Large intestine (tissue), 12 donors: ENCODE measurements at places on chromosomes 4 and X. TPM values are rescaled to one million over a fixed set of nuclear protein-coding genes. Genes with fewer than 3 reads are reported as not detected.

DIPK2B gene
- 6.3 TPM for polyA plus RNA-seq

SAGE1 gene
- not detected for polyA plus RNA-seq

S100G gene
- polyA plus RNA-seq, result 18.2 TPM

GPM6B gene
- 11.5 TPM for polyA plus RNA-seq

XK gene
- 12.3 TPM for polyA plus RNA-seq

PABPC5 gene
- polyA plus RNA-seq, result 1.9 TPM

MUC7 gene
- not detected for polyA plus RNA-seq

GUCY1A1 gene
- polyA plus RNA-seq, result 25.3 TPM

IGFBP7 gene
- 90.4 TPM for polyA plus RNA-seq

IL3RA gene
- polyA plus RNA-seq, result 5.4 TPM

STIM2 gene
- 30.9 TPM for polyA plus RNA-seq

GRCh38 chr4:174260099-174260498 lies 23.4 kb downstream of the FBXO8 start:
- no peaks in the 10 kb centered on the region for H3K4me1 ChIP-seq
- H3K27me3 ChIP-seq, result no peaks in the 10 kb centered on the region
- peak overlapping the region; percentile 23 for H3K4me3 ChIP-seq
- peak; percentile 72 for DNase-seq
- peaks cover 10% of the 10 kb centered on the region for H3K36me3 ChIP-seq

- DNase-seq, result no peak
- no peak overlapping the region for H3K27ac ChIP-seq
- H3K4me1 ChIP-seq, result no peaks in the 10 kb centered on the region
Observed at GRCh38 chrX:20973038-20973437, 401.2 kb upstream of the CNKSR2 start.

- H3K27me3 ChIP-seq, result no peaks in the 10 kb centered on the region
- no peak overlapping the region for H3K4me3 ChIP-seq
- no peak overlapping the region for H3K27ac ChIP-seq
- H3K4me1 ChIP-seq, result no peaks in the 10 kb centered on the region
- H3K36me3 ChIP-seq, result peaks cover 37% of the 10 kb centered on the region
- DNase-seq, result no peak
Observed at GRCh38 chr4:81455897-81456296, 15.8 kb downstream of the RASGEF1B start.

DNA sequence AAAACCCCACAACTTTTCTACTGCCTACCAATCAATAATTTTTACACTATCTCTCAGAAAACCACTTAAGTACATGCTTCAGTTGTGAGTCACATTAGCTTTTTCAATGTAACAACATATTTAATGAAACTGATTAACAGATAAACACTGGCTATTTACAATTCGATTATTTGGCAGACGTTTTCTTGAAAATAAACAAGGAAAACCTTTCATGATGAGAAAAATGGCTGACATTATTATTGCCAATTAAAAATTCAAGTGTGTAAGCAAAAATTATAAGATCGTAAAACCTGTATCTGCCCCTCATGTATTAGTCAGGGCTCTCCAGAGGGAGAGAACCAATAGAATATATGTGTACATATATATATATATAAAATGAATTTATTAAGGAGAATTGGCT lies 1555.5 kb upstream of the IGFBP7 start:
- no peak overlapping the region for H3K27ac ChIP-seq
- DNase-seq, result no peak
- H3K36me3 ChIP-seq, result no peaks in the 10 kb centered on the region
- no peak overlapping the region for H3K4me3 ChIP-seq

GRCh38 chr4:144450526-144450925 lies 195.4 kb upstream of the HHIP start:
- no peaks in the 10 kb centered on the region for H3K4me1 ChIP-seq
- H3K27ac ChIP-seq, result no peak overlapping the region
- H3K36me3 ChIP-seq, result no peaks in the 10 kb centered on the region
- no peak overlapping the region for H3K4me3 ChIP-seq
- no peaks in the 10 kb centered on the region for H3K27me3 ChIP-seq

- no peak overlapping the region for H3K4me3 ChIP-seq
- peak overlapping the region; percentile 69 for H3K27ac ChIP-seq
- H3K27me3 ChIP-seq, result no peaks in the 10 kb centered on the region
- H3K36me3 ChIP-seq, result no peaks in the 10 kb centered on the region
Observed at GRCh38 chr4:93842601-93843252, 14.2 kb downstream of the ATOH1 start.

GRCh38 chrX:16215660-16216059 lies 48.4 kb downstream of the MAGEB17 start:
- no peaks in the 10 kb centered on the region for H3K4me1 ChIP-seq
- no peaks in the 10 kb centered on the region for H3K36me3 ChIP-seq
- no peak overlapping the region for H3K4me3 ChIP-seq
- no peaks in the 10 kb centered on the region for H3K27me3 ChIP-seq
- no peak overlapping the region for H3K27ac ChIP-seq

DNA sequence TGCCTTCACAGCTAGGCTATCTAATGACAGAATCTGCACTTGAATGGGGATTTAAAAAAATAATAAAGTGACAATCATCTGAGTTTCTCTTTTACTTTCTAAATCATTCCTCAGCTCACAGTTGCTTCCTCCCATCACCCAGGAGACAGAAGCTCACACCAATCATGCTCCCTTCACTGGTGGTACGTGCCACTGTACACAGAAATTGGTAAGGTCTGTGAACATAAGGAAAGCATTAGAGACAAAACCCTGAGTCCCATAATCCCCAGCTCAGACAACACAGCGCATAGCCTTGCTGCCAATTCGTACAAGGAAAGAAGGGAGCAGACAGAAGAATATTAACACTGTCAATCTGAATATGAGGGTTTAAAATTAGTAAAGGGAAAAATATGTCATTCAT lies 133.1 kb downstream of the IDS start:
- no peak overlapping the region for H3K27ac ChIP-seq
- no peak overlapping the region for H3K4me3 ChIP-seq
- no peaks in the 10 kb centered on the region for H3K4me1 ChIP-seq
- no peaks in the 10 kb centered on the region for H3K27me3 ChIP-seq
- no peak for DNase-seq

GRCh38 chrX:19544693-19545305 lies 29.5 kb upstream of the MAP3K15 start:
- peak; percentile 34 for DNase-seq
- H3K36me3 ChIP-seq, result no peaks in the 10 kb centered on the region
- no peaks in the 10 kb centered on the region for H3K27me3 ChIP-seq
- H3K4me3 ChIP-seq, result no peak overlapping the region
- no peaks in the 10 kb centered on the region for H3K4me1 ChIP-seq

DNA sequence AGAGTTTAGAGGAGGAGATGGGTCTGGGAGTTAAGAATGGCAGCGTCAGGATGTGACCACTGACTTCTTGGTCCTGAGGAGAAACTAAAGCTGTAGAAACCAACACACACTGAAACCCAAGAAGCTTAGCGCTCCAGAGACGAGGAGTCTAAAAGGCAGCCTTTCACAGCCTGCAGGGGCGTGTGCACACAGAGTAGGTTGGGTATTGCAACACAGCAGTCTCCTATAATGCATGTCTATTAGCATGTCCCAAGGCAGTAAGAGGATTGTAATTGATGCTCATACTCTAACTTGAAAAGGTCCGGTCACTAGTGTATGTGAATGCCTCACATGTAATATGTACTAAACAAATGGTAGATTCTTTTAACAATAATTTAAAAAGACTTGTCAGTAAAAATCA lies 57.4 kb downstream of the PTTG2 start:
- peaks cover 9% of the 10 kb centered on the region for H3K4me1 ChIP-seq
- no peak overlapping the region for H3K4me3 ChIP-seq
- peaks cover 40% of the 10 kb centered on the region for H3K36me3 ChIP-seq
- no peaks in the 10 kb centered on the region for H3K27me3 ChIP-seq
- DNase-seq, result no peak
- H3K27ac ChIP-seq, result peak overlapping the region; percentile 19

DNA sequence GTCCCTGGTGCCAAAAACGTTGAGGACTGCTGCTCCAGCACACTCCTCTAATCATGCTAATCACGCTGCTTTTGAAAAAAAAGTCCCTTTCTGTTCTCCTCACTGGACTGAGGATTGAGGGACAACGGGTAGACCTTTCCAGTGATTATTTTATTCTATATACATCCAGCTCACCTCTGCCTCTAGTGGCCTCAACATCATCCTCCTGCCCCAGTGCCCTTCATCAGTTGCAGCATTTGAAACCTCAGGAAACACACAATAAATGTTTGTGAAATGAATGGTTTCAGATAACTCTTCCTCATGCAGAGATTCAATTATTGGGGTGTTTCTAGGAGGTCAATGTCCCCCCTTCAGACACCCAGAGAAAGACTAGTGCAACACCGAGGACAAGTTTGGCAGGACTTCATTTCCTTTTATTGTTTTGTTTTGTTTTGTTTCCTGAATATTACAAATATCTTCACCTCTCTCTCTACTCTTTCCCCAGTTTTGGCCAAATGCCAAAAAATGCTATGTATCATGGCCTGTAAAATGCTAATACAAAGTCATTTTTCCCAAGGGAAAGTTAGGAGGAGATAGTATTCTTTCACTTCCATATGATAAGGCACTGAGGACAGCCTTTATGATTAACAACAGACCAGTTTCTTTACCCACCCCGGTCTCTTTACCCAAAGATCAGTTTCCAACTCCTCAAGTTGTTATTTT lies 460.1 kb upstream of the SLIT2 start:
- H3K36me3 ChIP-seq, result no peaks in the 10 kb centered on the region
- H3K27me3 ChIP-seq, result no peaks in the 10 kb centered on the region
- DNase-seq, result no peak

GRCh38 chrX:112662559-112663427 lies 16.9 kb downstream of the LHFPL1 start:
- H3K27ac ChIP-seq, result no peak overlapping the region
- DNase-seq, result no peak
- no peaks in the 10 kb centered on the region for H3K27me3 ChIP-seq
- H3K4me1 ChIP-seq, result no peaks in the 10 kb centered on the region

- H3K4me1 ChIP-seq, result no peaks in the 10 kb centered on the region
- DNase-seq, result no peak
Observed at GRCh38 chrX:7170898-7171297, 22.9 kb upstream of the PUDP start.

GRCh38 chrX:115952417-115953092 lies 218.0 kb upstream of the AGTR2 start:
- H3K36me3 ChIP-seq, result no peaks in the 10 kb centered on the region
- H3K27me3 ChIP-seq, result no peaks in the 10 kb centered on the region
- DNase-seq, result no peak
- no peak overlapping the region for H3K4me3 ChIP-seq

DNA sequence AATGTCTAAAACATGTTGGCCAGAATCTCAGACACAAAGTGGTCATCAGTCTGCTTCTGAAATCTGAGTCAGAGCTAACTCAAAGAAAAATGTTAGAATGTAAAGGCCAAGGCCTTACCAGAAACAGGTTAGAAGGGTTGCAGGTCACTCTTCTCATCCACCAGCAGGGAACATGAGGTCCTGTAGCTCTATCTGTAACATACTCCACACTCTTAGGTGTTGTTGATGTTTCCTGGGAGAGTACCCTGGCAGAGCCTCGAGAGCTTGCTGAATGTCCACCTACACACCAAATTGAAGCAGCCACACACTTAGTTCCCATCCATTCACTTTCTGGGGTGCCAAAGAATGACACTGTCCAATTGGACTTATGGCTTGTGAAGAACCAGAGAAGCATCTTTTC lies 76.6 kb upstream of the INPP4B start:
- H3K27ac ChIP-seq, result no peak overlapping the region
- no peaks in the 10 kb centered on the region for H3K36me3 ChIP-seq
- H3K4me1 ChIP-seq, result peaks cover 5% of the 10 kb centered on the region
- no peak for DNase-seq

GRCh38 chr4:169566021-169566818 lies 46.2 kb downstream of the NEK1 start:
- peak; percentile 28 for DNase-seq
- H3K4me3 ChIP-seq, result no peak overlapping the region
- H3K27me3 ChIP-seq, result no peaks in the 10 kb centered on the region
- no peak overlapping the region for H3K27ac ChIP-seq

DNA sequence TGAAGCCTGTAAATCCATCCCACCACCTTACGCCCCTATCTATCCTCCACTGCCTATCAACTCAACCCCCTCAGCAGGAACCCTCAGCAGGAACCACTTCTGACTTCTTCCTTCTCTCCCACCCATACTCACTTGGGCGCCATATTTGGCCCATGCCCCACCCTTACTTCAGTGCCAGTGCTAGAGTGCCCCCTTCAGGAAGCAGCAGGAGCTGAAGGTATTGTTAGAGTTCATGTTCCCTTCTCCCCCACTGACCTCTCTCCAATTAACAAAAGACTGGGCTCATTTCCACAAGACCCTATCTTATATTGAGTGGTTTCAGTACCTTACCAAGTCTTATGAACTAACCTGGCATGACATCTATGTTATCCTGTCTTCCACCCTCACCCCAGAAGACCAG lies 363.1 kb upstream of the SLIT2 start:
- no peak overlapping the region for H3K27ac ChIP-seq
- DNase-seq, result no peak
- H3K4me3 ChIP-seq, result no peak overlapping the region
- no peaks in the 10 kb centered on the region for H3K4me1 ChIP-seq
- H3K27me3 ChIP-seq, result no peaks in the 10 kb centered on the region

- no peak for DNase-seq
- no peaks in the 10 kb centered on the region for H3K36me3 ChIP-seq
- no peak overlapping the region for H3K4me3 ChIP-seq
- H3K27me3 ChIP-seq, result no peaks in the 10 kb centered on the region
- no peaks in the 10 kb centered on the region for H3K4me1 ChIP-seq
Observed at GRCh38 chrX:28058901-28059300, 77.7 kb upstream of the DCAF8L1 start.

DNA sequence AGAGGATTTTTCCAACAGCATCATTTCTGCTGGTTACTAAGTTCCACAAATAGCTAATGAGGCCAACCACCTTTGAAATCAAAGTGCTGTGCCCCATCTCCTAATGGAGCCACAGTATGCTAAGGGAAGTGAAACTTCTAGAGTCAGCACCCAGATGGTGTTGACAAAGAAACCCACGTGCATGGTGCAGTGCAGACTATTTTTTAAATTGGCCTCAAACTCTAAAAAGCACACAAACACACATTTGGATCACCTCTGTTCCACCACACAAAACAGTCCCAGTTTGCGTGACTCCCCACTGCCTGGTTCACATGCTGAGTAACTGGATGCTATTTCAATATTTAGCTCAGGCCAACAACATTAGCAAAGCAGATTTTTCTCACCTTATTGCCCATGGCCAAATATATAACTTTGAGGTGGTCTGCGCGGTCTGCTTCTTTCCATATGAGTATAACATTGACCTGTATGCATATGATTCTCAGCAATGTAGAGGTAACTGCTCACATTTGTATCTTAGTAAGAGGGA lies 69.9 kb downstream of the AMELX start:
- H3K27me3 ChIP-seq, result no peaks in the 10 kb centered on the region
- H3K4me1 ChIP-seq, result no peaks in the 10 kb centered on the region
- no peaks in the 10 kb centered on the region for H3K36me3 ChIP-seq
- no peak overlapping the region for H3K27ac ChIP-seq

DNA sequence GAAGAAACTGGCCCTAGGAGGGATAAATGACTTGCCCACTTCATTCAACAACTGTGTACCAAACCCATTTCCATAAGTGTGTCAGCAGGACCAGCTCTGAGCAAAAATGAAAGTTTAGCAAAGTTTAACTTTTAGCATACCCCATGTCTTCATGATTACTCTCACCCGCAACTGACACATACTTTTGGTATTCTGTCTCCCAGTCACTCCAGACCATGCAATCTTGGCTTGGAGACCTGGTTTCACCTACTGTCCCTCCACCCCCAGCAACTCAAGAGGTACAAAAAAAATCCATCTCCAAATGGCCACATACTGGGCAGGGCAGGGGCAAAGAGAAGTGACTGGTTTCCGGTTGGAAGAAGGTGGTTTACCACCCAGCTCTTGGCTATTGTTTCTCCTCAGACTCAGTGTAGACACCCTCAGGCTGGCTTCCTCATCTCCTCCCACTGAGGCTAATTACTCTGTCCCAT lies 79.8 kb downstream of the RLIM start:
- no peak overlapping the region for H3K27ac ChIP-seq
- no peak for DNase-seq
- no peaks in the 10 kb centered on the region for H3K36me3 ChIP-seq
- H3K27me3 ChIP-seq, result no peaks in the 10 kb centered on the region
- H3K4me3 ChIP-seq, result no peak overlapping the region
